ENCODE measurements at places on chromosomes 3 and 15.

DNA sequence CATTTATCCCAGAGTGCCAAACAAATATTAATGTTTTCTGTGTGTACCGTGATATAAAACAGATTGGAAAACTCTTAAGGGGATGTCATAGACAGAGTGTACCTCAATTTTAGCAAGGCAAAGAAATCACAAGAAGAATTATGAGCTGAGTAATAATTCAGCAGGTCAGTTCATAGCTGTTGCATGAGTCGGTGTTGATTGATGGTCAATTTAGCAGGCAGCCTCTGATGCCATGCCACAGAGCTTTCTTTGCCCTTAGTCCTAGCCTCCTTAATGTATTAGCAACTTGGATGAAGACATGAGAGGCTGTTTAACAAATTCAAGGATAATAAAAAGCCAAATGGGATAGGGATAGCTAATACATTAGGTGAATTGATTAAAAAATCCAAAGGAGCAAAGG is 6.8 kb downstream of the SLC35A5 start:
- ATAC-seq = no peak

DNA sequence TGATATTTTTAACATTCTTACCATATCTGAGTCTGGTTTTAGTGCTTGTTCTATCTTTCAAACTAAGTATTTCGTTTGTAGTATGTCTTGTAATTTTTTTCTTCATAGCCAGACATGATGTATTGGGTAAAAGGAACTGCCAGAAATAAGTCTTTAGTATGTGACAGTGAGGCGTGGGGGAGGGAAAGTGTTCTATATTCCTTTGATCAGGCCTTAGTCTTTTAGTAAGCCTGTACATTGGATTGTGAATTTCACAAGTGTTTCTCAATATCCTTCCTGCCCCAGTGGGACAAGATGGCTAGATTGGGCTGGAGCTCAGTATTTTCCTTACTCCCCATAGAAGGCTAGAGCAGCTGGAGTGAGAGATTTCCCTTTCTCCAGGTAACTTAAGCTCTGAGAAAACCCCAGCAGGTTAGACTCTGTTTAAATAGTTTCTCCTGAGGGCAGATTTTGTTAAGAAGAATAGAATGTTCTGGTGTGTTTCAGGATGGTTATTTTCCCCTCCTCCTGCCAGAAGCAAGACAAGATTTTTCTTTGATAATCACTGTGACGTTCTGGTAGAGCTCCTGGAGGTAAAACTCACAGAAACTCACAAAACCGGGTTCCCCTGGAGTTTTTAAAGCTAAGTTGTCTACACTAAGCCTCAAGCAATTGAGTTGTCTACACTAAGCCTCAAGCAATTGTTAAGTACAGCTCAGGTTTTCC is 140.7 kb upstream of the ARPP21 start:
- no peak for ATAC-seq

DNA sequence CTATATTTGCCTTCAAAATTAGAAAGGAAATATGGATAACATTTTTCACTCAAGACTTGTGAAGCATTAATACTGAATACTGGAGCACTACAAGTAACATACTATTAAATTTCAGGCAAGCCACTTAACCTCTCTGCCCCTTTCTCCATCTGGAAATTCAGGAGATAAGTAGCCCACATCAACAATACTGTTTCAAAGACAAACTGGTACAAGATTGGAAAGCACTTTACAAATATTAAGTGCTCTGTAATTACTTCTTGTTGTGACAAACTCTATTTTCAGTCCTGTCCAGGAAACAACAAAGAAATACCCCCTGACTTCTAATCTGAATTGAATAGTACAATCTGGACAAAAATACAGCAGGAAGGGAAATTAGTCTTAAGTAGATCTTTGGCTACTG is 49.3 kb downstream of the TMEM212 start:
- no peak for ATAC-seq

- no peak for ATAC-seq
Measured at GRCh38 chr3:26011276-26011675, 221.4 kb downstream of the OXSM start.
